CD8-positive, alpha-beta memory T cell (primary cell): ENCODE measurements at places on chromosomes 1 and 21. TPM values are rescaled to one million over a fixed set of nuclear protein-coding genes. Genes with fewer than 3 reads are reported as not detected.

DNA sequence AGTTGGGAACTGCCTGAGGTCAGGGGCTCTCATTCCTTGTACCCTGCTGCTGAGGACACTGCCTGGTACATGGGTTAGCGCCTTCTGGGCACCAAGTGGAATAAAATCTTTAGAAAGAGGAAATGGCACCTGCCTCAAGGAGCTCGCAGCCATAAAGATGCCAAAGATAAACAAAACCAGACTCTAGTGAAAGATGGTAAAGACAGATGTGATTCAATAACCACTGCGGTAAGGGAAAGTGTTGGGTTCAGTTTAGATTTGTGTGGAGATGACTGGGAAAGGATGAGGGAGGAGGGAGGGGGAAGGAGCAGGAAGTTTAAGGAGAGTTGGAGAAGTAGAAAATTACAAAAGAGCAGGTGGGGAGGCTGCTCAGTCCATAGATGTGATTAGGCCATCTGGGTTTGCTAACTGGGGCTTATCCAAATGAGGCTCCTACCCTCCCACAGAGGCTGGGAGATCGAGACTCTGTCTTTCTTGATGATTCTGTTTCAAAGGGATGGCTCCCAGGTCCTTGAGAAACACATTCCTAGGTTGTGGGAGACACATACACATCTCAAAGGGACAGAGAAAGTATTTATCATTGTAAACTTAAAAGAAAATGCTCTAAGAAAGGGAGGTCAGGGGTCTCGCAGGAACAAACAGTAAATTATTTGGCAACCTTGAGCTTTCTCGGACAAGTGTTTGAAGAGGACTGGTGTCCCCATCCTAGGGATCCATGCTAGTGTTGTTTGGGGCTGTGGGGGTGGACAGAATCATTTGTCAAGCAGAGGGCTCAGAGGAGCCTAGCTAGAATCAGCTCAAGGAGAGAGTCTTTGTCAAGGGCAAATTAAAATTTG, 65.7 kb upstream of the MORC3 start:
- no peak for DNase-seq
- peaks cover under 1% of the 10 kb centered on the region for H3K4me1 ChIP-seq
- H3K27me3 ChIP-seq: no peaks in the 10 kb centered on the region
- no peak overlapping the region for H3K27ac ChIP-seq
- peaks cover 4% of the 10 kb centered on the region for H3K36me3 ChIP-seq

DNA sequence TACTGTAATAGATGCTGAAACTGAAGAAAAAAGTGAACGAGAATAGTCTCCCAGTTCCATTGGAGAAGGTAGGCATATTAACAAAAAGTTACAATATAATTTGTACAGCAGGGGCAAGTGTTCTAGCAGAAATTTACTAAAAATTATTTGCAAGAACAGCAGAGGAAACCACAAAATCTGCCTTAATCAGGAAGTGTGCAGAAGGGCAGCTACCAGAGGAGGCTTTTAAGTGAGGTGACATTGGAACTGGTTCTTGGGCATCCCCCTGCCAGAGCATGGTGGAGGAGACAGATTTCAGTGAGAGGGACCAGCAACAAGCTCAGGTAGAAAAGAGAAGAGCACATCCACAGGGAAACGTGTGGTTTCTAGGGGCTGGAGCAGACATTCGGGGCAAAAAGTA, 279.3 kb upstream of the CAMK1G start:
- no peak overlapping the region for H3K27ac ChIP-seq
- H3K36me3 ChIP-seq: no peaks in the 10 kb centered on the region
- H3K4me1 ChIP-seq: no peaks in the 10 kb centered on the region
- DNase-seq: no peak
- no peak overlapping the region for H3K4me3 ChIP-seq

The G0S2 gene
- 4.5 TPM for total RNA-seq

- H3K36me3 ChIP-seq: no peaks in the 10 kb centered on the region
- H3K27me3 ChIP-seq: no peaks in the 10 kb centered on the region
- peaks cover 19% of the 10 kb centered on the region for H3K4me1 ChIP-seq
- no peak overlapping the region for H3K27ac ChIP-seq
- no peak for DNase-seq
- H3K4me3 ChIP-seq: no peak overlapping the region
Observed at GRCh38 chr1:59315529-59316463, 18.9 kb downstream of the FGGY start.

The EYA3 gene
- total RNA-seq: 31.5 TPM

The FAM163A gene
- total RNA-seq: not detected

- peaks cover 22% of the 10 kb centered on the region for H3K4me1 ChIP-seq
- H3K27ac ChIP-seq: peak overlapping the region; percentile 66
- H3K4me3 ChIP-seq: peak overlapping the region; percentile 49
- no peak for DNase-seq
- H3K27me3 ChIP-seq: no peaks in the 10 kb centered on the region
- peaks cover 20% of the 10 kb centered on the region for H3K36me3 ChIP-seq
Observed at GRCh38 chr1:39574646-39575045, 1.9 kb downstream of the PABPC4 start.

GRCh38 chr21:21688889-21689288, 690.7 kb downstream of the NCAM2 start:
- no peaks in the 10 kb centered on the region for H3K4me1 ChIP-seq
- no peak overlapping the region for H3K4me3 ChIP-seq
- DNase-seq: no peak

DNA sequence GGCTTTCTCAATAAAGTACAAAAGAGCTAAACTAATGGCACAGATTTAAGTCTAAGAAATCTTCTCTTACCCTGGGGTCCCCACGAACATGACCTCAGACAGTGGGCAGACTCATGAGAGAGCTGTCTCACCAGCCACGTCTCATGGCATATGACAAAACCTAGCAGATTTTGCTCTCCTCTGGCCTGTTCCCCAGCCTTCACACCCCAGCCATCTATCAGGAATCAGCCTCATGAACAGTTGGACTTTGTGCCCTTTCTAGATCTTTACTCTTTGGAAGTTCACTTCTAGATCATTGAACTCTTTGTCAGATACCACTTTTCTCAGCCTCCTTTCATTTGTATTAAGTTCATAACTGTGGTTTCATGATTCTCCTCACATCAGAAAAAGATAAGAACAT, 14.2 kb upstream of the HSD3B1 start:
- H3K4me1 ChIP-seq: no peaks in the 10 kb centered on the region
- no peak for DNase-seq
- H3K27me3 ChIP-seq: no peaks in the 10 kb centered on the region
- no peak overlapping the region for H3K4me3 ChIP-seq

DNA sequence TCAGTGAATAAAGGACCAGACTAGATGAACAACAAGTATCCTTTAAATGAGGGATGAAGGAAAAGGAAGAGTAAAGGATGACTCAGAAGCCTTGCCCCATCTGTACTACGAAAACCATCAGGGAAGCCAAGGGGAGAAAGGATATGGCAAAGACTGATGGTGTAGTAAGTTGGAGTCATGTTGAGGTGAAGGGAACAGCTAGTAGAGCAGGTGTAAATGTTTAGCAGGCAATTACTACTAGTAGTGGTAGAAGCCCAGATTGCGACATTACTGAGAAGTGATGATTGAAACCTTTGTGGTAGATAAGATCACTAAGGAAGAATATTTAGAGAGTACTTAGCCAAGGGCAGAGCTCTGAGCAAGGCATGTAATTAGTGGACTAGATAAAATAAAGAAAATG, 84.0 kb downstream of the PHTF1 start:
- H3K27me3 ChIP-seq: no peaks in the 10 kb centered on the region
- no peak overlapping the region for H3K27ac ChIP-seq
- no peak for DNase-seq
- H3K4me3 ChIP-seq: no peak overlapping the region
- H3K4me1 ChIP-seq: no peaks in the 10 kb centered on the region

- DNase-seq: no peak
- no peak overlapping the region for H3K4me3 ChIP-seq
- no peaks in the 10 kb centered on the region for H3K27me3 ChIP-seq
- H3K27ac ChIP-seq: no peak overlapping the region
Observed at GRCh38 chr1:17329610-17330009, 21.6 kb downstream of the PADI4 start.
